ENCODE measurements at places on chromosomes 16 and 17.
A peak's percentile ranks its signal among the peaks of the same experiment; 100 is the strongest.

- DNase-seq: no peak
These were observed 62.2 kb downstream of the FBXL20 start for GRCh38 chr17:39339272-39339671.

GRCh38 chr16:28187595-28188004 lies 24.2 kb downstream of the XPO6 start:
- DNase-seq: no peak

DNA sequence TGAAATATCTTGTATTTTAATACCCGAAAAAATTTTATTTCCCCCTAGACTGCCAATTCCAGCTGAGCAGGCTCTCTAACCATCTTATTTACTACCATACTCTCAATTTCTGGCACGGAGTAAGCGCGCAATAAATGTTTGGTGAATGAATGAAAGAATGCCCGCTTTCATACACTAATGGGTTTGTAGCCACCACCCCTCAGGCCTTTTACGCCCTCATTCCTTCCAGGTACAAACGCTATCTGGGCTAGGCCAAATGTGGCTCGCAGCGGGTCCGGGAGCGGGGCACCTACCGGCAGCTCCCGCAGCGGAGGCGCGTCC lies 536 bp upstream of the PLD2 start:
- no peak for DNase-seq

GRCh38 chr17:14052886-14053615 lies 16.3 kb upstream of the COX10 start:
- no peak for DNase-seq

- DNase-seq: no peak
These were observed 1.8 kb upstream of the GIP start for GRCh38 chr17:48970224-48970623.

DNA sequence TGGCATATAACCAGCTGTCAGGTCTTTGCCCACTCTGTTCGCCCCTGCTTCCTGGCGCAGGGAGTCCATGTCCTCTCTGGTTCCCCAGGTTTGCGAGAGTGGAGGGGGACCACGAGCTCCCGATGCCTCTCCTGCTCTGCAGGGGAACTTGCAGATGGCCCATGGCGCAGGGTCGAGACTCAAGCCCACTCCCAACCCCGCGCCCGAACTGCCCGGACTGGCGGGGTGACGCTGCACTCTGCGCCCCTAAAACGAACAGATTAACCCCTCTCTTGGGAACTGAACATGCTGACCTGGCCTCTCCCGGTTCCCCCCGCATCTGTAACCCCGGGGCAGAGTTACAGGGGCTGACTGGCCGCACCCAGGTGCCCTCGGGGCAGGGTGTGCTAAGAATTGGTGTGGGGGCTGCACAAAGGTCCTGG lies 681 bp upstream of the PLA2G15 start:
- DNase-seq: no peak

GRCh38 chr17:80511222-80512180 lies 33.1 kb upstream of the RPTOR start:
- no peak for DNase-seq

GRCh38 chr16:346587-346986 lies 5.9 kb downstream of the AXIN1 start:
- DNase-seq: no peak

GRCh38 chr17:42202696-42203095 lies 8.4 kb upstream of the GHDC start:
- DNase-seq: no peak

DNA sequence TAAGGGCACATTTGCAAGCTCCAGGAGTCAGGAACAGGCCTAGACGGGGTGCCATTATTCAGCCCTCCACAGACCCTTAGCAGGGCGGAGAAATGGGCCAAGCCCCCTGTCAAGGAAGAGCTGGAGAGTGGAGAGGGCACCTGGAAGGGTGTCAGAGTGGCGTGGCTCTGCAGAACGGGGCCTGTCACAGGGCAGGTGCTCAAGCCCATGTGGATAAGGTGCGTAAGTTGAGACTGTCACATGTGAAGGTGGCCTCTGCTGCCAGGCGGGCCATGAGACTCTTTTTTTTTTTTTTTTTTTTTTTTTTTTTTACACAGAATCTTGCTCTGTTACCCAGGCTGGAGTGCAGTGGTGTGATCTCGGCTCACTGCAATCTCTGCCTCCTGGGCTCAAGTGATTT lies 12.0 kb upstream of the CRISPLD2 start:
- DNase-seq: no peak

- no peak for DNase-seq
These were observed 3.3 kb upstream of the COG1 start for GRCh38 chr17:73189417-73190099.

DNA sequence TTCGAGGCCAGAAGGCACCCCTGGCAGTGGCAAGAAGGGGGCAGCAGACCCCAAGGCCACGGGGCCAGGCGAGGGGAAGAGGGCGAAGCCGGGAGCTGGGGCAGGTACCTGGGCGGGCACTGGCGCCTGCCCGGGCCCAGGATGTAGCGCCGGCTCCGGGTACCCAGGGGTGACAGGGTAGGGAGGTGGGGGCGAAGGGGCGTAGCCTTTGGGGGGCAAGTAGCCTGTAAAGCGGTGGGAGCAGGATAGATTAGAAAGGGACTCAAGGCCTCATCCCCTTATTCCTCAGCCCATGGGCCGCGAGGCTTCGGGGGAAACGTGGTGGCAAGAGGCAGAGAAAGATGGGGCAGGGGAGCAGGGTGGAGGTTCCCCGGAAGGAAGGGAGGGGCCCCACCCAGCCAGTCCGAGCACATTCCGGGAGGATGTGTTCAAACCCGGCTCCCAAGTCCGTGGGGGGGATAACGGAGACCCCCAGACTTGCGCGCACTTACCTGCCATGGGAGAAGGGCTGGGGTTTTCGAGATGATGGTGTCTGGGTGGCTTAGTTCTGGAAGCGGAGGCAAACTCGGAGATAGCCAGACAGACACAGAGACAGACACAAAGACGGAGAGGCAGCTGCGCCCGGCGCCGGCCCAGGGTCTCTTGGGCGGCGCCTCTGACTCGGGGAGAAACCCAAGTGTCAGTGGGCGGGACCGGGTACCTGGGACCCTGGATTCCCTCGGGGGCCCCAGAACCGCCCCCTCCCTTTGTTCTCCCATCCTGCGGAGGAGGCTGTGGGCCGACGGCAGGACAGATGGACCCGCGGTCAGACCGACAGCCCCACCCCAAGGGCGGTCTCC lies 493 bp downstream of the PLSCR3 start:
- peak; percentile 60 for DNase-seq

- DNase-seq: no peak
These were observed 83.2 kb upstream of the TOB1 start for GRCh38 chr17:50949128-50949988.

GRCh38 chr16:10876315-10876714 lies 687 bp upstream of the CIITA start:
- no peak for DNase-seq

- peak; percentile 21 for DNase-seq
These were observed 218.0 kb downstream of the NTN1 start for GRCh38 chr17:9239246-9239792.

DNA sequence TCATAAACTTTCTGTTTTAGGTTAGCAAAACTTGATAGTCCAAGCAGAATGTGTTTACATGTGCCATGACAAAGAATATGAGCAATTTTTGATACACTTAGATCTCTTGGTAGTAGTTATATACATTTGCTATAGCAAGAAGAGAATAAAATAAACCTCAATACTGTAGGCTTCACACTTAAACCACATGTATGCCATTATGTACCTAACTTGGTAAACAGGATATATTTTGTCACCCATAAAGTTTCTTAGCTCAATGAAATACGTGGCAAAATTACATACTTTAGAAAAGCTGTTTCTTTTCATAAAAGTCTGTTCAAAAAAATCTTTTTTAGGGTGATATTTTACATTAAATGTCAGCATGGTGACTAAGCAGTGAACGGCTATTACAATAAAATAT lies 184.7 kb downstream of the MYO1D start:
- no peak for DNase-seq

DNA sequence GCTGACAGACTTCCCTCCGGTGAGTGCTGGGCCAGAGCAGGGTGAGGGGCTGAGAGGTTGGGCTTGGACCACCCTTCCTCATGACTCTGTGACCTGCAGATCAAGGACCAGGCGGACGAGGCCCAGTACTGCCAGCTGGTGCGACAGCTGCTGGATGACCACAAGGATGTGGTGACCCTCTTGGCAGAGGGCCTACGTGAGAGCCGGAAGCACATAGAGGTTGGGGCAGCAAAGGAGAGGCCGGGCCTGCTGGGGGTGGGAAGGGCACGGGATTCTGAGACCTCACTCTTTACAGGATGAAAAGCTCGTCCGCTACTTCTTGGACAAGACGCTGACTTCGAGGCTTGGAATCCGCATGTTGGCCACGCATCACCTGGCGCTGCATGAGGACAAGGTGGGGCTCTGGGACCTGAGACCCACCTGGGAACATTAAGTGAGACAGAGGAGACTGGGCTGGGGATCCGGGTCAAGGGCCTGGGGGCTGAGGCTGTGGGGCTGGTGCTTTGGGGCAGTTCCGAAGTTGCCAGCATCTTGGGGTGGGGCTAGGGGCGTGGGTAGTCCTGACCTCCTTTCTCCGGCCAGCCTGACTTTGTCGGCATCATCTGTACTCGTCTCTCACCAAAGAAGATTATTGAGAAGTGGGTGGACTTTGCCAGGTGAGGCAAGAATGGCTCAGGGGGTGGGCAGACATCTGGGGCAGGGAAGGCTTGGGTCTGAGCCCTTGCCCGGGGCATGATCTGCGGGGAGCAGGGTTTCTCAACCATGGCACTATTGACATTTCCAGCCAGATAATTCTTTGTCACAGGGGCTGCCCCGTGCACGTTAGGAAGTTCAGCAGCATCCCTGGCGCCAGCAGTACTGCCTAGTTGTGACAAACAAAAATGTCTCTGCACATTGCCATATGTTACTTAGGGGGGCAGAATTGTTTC lies 2.2 kb downstream of the BCKDK start:
- no peak for DNase-seq

GRCh38 chr17:83064732-83065659 lies 14.4 kb upstream of the METRNL start:
- DNase-seq: no peak

GRCh38 chr16:397736-398332 lies 835 bp downstream of the NME4 start:
- DNase-seq: no peak

GRCh38 chr17:51508048-51508447 lies 247.7 kb downstream of the UTP18 start:
- DNase-seq: no peak

- no peak for DNase-seq
These were observed 5.0 kb downstream of the TP53I13 start for GRCh38 chr17:29573558-29573869.

DNA sequence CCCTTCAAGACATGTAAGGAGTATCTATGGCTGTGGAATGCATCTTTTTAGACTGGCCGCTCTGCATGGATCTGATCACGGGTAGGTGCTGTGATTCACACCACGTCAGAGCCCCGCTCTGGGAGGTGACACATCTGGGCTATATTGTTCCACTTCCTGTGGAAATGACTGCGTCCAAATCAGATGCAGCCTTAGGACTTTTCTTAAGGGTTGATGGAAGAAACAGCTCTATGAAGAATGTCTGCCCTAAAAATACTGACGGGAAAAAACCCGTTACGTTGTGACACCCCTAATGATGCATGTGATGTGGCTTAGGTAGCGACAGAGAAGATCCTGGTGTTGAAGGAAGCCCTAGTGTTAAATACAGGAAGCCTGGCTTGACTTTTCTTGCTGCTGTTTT lies 12.2 kb downstream of the BANP start:
- DNase-seq: peak; percentile 52

DNA sequence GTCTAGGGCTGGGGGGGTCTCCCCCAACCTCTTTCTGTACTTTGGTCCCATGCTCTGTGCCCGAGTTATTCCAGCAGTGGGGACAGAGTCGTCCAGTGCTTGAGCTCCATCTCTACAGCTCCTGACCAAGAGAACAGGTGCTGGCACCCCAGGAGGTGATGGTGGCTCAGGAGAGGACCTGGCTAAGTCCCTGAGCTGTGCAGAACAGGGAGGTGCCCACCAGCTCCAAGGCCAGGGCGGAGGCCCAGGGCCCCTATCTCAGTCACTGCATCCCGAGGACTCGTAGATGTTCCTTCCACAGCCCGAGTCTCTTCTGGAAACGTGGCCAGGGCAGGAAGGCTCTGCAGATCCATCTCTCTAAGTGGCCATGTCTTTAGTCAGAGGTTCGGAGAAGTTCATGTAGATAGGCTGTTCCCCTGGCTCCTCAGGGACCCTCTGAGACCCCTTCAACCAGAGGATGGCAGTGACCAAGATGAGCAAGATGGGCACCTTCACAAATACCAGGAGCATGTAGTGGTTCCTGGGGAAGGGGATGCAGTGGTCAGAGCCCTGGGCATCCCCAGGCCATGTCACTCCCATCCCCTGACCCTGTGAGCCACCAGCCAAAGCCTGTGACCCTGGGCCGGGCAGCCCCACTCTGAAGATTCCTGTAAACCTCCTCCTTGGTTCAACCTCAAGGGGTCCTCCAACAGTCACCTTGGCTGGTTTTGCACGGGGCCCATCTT lies 8.7 kb downstream of the CD300LB start:
- no peak for DNase-seq

DNA sequence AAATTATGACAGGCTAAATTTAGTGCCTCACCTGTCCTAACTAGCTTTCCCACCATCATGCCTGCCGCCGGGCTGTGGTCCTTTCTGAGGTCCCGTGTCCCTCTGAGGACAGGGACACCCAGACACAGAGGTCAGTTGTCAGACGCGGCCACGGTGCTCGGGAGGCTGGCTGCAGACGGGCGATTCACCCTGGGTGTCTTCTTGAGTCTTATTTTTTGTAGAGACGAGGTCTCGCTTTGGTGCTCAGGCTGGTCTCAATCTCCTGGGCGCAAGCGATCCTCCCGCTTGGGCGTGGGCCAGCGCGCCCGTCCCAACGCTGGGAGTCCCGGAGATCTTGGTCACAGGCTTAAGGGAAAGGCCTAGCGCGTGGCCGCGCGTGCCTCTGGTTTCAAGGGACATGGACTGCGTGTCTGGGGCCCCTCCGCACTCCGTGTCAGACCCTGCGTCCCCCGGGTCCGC lies 797 bp upstream of the RAB11FIP3 start:
- no peak for DNase-seq

- no peak for DNase-seq
These were observed 6.7 kb downstream of the PLA2G15 start for GRCh38 chr16:68251832-68252231.

DNA sequence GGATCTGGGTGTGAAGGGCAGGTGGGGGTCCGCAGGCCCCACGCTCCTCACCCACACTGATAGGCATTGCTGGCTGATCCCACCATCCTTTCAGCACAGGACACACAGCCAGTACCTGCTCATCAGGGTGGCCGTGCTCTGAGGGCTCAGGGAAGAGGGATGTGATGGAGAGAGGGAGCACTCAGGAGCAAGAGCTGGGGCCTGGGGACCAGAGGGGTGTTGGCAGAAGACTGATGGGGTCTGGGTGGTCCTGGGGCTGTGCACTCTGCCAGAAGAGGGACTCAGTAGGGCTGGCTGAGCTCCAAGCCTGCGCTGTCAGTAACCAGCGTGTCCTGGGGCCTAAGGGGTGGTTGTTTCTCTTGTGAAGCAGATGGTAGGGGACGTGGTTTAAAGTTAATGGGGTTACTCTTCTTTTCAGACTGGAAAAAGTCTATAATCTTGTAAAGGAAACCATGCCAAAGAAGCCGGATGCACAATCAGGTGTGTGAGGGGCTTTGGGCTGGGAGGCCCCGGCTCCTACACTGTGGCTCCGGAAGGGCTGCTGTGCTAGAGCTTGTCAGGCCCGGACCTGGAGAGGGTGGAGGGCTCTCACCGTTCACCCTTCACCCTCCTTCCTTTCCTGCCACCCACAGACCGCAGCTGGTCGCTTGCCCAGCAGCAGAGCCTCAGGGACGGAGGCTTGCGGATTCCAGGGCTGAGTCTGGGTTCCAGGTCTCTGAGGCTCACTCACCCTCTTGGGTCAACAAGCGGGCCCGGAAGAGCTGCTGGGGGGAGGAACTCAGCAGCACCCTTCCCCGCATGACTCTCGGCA lies 27.8 kb downstream of the POLR3E start:
- no peak for DNase-seq

- DNase-seq: no peak
These were observed 3.7 kb upstream of the BLTP2 start for GRCh38 chr17:28648698-28649097.

Measured in stimulated activated CD4-positive, alpha-beta T cell treated with anti-CD3 and anti-CD28 coated beads, Interleukin-12 subunit alpha, Interleukin-12 subunit beta, amount 100 ng/mL, for 4 hours (primary cell).